Fibroblast of skin of left biceps (primary cell): ENCODE measurements at places on chromosomes 4 and X.

- peak; percentile 1 for DNase-seq
Observed at GRCh38 chrX:77668391-77669237, 117.4 kb downstream of the ATRX start.

DNA sequence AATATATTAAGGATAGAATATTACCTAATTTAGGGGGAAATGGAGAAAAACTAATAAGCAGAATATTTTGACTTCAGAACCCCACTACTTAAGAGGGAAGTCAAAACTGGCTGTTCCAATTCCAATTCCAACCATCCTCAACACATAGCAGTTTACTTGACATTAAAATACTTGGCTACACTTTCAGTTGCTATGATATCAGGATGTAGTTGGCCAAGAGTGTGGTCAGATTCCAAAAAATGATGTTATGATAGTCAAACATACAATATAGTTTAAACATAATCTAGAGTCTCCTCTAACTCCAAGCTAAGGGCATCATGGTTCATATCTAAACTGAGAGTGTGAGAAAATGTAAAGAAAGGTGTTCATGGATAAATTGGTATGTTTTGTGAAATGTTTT is 16.5 kb upstream of the SMIM14 start:
- DNase-seq: no peak

GRCh38 chr4:100690812-100691211 is 173.0 kb upstream of the EMCN start:
- DNase-seq: no peak

DNA sequence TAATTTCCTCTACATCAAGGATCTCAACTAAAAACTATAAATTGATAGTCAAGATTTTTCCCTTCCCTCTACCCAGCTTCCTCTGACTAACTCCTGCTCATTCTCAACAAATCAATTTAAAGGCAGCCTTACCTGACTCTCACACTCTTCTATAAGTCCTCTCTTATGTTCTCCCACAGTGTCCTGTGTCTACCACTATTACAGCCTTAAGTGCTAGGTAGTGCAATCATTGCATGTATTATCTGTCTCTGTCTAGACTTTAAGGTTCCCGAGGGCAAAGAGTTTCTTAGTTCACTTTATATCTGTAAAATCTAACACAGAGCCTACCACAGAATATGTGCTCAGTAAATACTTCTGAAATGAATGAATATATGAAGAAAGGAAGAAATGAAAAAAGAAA is 123.7 kb downstream of the BTC start:
- DNase-seq: no peak

DNA sequence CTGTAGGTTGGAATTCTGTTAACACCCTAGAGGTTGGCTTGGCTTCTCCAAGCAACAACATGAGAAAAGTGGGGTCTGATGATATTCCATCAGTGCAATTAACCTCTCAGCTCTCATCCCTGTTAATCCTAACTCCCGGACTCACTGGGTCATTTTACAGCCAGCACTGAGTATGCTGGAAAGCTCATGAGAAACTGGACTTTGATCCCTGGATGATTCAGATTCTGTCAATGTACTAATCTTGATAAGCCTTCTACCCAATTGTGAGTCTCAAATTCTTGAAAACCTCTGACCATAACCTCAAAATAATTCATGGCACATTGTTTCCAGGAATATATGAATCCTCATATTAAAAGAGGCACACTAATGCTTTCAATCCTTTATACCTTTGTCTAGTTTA is 244.3 kb upstream of the DCAF8L1 start:
- no peak for DNase-seq

DNA sequence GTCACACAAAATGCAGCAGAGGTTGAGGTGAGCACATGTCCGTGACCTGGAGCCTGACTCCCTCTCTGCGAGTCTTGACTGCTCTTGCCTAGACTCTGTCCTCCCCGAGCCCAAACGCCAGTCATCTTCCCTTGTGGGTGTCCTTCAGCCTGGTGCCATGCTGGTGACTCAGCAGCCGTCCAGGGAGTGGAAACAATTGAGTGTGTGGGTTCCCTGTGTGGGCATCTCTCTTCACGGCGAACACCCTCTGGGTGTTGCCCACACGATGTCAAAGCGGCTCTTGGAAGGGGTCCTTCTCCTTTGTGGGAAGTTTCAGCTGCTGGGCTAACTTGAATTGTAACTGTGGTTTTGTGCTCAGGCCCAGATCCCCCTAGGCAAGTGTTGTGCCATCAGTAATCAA is 17.5 kb upstream of the MSANTD1 start:
- DNase-seq: no peak

GRCh38 chrX:23246001-23246400 is 88.6 kb upstream of the PTCHD1 start:
- no peak for DNase-seq

DNA sequence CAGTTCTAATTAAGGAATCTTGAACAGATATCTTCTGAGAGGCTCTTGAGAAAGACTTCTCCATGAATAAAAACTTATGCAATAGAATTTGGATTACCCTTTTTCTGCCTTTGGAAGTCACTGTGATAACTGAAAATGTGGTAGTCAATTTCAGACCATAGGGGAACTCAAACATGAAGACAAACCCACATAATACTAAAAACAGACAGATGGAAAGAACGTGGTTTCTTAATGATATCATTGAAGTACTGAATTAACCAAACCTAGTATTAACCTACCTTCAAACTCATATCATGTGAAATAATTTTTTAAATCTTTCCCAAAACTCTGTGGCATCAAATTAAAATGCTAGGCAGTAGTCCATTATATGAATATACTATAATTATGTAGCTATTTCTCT is 153.5 kb downstream of the CAMK2D start:
- DNase-seq: no peak

DNA sequence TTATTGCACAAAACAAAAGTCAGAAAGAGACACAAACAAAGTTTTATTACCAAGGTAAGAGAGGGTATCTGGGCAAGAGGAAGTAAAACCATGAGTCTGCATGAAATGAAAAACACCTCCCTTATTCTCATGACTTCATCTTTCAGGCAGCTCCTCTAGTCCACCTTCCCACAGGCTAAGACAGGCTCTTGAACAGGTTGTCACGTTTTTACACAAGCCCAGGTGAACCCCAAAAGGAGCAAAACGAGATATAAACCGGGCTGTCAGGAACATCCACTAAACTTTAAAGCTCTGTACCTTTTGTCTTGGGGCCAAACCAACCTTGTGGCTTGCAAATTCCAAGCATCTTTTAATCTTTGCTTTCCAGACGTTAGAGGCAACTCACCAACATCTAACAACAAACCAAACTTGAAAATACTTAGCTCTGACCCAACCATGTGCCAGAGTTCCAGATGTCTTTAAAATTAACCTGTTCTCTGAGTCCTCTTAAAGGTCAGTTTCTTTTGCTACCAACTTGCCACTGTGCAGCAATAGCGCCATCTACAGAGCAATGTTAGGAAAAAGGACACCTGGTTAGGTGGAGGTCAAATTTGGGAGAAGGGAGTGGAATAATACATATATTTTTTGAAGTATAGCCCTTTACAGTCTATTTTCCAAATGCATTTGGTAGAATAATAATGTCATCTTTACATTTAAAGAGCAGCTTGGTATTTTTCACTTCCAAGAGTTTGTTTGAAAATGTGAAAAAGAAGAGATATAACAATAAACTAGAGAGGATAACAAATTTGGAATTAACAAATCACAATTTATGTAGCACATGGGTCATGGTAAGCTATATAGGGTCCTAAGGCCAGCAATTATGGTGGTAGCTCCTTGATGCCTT is 73.1 kb downstream of the QRFPR start:
- peak; percentile 9 for DNase-seq

- DNase-seq: peak; percentile 63
Observed at GRCh38 chr4:85722807-85723206, 247.9 kb downstream of the ARHGAP24 start.

DNA sequence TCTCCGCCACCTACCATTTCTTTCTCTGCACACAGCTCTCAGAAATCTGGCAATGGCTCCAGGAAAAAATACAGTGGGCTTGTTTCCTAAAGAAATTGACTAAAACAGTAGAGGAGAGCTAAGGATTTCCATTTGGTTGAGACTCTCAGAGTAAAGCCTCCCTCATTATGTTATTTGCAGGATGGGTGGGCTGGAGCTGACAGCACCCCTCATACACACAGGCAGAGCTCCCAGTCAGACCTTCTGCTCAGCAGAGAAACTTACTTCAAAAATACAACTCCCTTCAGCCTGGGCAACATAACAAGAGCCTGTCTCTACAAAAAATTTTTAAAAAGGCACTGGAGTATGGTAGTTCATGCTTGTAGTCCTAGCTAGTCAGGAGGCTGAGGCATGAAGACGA is 44.9 kb downstream of the ENPEP start:
- DNase-seq: no peak

DNA sequence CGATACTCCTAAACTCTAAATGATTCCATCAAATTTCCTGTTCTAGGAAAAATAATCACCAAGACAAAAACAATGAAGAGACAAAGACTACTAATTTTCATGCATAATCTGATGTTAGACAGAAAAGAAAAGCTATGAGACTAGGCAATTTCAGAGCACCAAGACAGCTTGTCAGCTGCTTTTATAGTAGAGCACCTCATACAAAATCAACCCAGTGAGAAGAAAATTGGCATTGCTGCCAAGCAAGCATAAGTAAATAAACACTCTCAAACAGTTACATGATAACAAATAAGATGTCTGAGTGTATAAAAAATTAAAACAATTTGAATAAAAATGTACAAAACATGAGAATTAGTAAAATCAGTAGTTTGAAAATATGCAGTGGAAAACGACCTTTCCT is 1544.6 kb downstream of the C4orf33 start:
- no peak for DNase-seq

GRCh38 chrX:48890296-48890925 is 7.2 kb downstream of the TIMM17B start:
- no peak for DNase-seq

GRCh38 chrX:66005830-66006449 is 33.9 kb downstream of the VSIG4 start:
- no peak for DNase-seq

GRCh38 chr4:73453701-73454005 is 17.6 kb downstream of the AFP start:
- DNase-seq: no peak

DNA sequence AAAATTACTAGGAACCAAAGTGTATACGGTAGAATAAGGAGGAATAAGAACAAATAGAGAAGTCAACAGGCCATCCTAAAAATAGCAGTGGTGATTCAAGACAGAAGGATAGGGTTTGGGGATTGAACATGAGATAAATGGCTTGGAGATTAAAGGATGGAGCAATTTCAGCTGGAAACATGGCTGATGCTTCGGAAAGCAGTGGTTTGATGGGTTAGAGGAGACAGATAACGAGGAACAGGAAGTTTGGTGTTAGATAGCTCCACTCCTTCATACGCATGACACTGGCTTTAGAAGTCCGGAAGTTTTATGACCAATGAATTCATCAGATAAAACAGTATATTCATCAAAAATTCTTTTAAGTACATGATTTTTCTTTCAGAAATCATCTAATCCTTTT is 70.8 kb upstream of the GALNTL6 start:
- DNase-seq: no peak

GRCh38 chrX:20089845-20090244 is 26.9 kb downstream of the MAP7D2 start:
- DNase-seq: no peak

DNA sequence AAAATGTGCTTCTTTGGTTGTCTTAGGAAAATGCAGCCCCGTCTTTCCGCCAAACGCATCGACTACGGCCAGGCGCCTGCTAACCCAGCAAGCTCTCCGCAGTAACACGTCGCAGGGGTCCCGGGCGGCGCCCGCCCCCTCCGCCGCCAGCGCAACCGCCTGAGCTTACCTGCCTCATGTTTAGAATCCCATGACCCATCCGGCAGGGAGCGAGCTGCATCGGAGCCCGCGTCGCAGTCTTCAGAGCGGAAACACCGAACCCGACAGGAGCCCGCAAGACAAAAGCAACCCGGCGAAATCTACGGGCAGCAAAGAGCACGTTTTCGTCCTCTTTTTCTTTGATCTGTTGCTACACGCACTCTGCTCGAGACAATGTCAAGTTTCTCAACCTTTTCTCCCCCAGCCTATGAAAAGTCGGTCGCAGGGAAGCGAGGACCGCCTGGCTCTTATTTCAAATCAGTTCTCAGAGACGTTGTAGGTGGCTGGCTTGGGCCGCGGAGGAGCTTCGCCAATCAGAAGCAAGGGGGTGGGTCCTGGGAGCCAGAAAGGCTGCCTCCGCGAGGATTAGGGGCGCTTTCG is at the start of gene MID1:
TSS of gene MID1 (minus strand) at position 465 of the 579 bp plus-strand sequence. CDS start 53,038 bp downstream, outside the sequence.
- no peak for DNase-seq

DNA sequence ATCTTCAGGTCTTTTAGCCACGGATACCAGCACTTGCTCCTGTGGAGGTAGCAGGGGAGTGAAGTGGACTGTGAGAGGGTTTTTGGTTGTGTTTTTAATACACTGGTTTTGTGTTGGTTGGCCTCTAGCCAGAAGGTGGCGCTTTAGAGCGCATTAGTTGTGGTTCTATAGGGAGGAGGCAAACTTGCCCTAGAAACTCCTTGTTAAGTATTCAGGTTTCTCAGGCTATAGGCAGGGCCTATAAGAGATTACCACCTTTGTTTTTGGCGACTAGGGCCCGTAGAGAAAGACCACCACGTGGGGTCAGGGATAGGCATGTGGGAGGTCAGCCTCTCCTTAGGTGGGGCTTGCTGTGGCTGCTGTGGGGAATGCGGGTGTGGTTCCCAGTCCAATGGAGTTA is 221.6 kb upstream of the SPANXN4 start:
- no peak for DNase-seq

DNA sequence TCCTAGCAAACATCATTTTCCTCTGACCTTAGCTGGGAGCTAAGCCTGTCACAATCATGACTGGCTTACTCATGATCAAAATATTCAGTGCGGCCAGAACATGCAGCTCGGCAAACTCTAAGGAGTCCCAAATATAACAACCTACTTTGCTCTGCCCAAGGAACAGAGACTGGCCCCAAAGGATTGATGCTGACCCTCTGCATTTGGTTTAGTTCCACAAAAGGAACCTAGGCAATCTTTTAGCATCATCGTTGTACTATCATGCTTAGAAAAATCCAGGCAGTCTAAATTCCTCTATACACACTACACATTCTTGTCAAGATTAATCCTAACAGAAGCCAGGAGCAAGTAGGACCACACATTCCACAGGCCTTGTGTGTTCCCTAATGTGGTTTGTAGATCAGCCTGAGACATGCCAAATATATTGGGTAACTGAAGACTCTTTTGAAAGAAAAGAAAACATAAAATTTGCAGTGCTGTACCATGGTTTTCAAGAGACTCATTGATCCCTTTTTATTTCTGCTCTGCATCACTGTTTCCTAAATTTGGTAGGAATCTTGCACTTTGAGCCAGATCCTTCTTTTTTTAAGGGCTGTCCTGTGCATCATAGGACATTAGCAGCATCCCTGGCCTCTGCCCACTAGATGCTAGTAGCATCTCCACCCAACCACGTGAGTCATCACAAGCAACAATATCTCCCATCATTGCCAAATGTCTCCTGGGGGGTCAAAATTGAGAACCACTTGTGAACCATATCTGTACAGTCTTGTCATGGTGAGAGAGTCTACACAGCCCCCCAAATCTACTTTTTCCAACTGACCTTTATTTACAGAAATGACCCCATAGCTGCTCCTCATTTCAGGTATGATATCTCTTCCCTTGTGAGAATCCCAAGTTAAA is 17.6 kb upstream of the CC2D2A start:
- peak; percentile 94 for DNase-seq
